ENCODE measurements at places on chromosomes 16 and 17.

DNA sequence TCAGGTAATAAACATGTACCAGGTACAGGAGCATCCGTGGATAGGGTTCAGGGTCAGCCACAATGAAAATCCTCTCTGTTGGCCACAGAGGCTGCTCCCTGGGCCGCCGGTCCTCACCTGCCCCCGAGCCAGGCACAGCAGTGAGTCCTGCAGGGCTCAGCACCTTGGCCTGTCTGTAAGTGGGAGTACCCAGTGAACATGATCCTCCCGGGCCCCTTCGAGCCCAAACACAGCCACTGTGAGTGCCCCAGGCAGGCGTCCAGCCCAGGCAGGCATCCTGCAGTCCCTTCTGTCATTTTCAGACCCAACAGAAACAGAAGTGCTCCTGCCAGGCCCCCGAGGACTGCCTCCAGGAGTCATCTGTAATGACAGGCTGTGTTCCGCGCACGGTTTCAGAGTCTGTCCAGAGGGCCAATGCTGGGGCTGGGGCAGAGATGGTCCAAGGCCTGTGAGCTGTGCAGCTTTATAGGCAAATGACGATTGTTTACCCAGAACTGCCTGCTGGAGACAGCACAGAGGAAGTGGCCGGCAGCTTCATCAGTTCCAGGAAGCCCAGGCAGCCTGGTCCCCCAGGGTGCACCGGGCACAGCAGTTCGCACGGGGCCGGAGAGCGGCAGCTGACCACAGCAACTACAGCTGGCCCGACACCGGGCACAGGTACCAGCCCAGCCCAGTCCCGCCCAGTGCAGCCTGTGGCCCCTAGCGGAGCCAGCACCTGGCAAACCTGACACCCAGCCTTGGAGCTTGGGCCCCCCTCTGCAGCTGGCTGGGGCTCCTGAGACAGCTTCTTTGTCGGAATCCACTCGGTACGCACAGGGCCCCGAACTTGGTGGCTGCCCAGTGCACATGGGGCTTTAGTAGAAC, 13.2 kb downstream of the SLC7A5 start:
- peak; percentile 82 for DNase-seq

DNA sequence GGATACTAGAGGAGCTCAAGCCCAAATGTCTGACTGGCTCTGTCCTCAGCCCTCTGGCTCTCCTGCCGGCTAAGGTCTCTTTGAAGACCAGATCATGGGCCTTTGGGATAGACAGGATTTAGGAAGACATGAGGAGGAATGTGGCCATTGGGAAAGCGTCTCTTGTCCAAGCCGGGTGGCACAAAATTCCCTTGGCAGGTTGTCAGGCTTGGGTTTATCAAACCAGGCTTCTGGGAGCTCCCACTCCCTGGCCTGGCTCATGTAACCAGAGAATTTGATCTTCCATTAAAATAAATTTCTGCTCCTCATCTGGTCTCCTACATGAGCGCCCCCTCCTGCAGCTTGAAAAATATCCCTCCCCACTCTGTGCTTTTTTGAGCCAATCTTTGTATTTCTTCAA, 71.1 kb downstream of the IRX3 start:
- DNase-seq = no peak

GRCh38 chr17:82551779-82552457, 32.4 kb downstream of the FOXK2 start:
- DNase-seq = peak; percentile 84

GRCh38 chr17:44000141-44000860, 4.1 kb upstream of the NAGS start:
- DNase-seq = no peak

DNA sequence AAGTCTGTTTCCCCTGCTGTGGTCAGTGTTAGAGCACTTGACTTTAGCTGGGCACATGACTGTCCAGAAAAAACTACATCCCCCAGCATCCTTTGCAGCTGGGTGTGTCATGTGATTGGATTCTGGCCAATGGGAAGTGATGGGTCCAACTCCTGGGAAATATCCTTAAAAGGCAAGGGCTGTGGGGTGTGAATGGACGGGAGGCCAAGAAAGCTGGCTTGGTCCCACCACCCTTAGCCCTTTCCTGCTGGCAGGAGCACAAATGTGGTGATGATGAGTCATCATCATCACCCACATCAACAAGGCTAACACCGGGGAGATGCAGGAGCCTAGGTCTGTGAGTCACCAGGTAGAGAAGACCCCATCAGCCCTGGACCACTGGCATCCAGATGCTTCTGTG, 341.7 kb downstream of the C16orf95 start:
- no peak for DNase-seq

- DNase-seq = no peak
These were observed 26.9 kb downstream of the IRX5 start for GRCh38 chr16:54957403-54958166.

GRCh38 chr17:63647065-63647725, 25.0 kb downstream of the MAP3K3 start:
- no peak for DNase-seq

GRCh38 chr17:77437747-77438146, 297.0 kb downstream of the SEC14L1 start:
- no peak for DNase-seq

DNA sequence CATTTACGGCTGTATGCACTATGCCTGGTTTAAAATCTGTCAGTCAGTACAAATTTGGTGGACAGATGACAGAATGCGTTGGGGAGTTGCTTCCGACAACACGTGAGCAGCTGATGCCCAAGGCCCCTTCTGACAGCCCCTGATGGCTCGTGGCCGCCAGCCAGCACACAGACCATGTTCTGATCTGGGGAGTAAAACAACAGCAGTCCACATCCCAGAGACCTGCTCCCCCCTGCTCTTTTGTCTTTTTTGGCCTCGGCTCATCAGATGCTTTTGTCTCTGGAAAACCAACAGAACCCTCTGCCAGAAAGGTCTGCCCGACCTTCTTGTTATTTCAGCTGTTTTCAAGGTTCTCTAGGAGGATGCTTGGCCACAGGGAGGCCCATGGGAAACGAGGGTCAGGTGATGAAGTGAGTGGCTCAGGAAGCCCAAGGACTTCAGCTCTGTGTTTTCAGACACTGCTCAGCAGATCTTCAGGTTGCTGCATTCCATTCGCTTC, 10.8 kb downstream of the ARSG start:
- no peak for DNase-seq

- no peak for DNase-seq
These were observed 431.9 kb downstream of the SHISA9 start for GRCh38 chr16:13333336-13333735.

DNA sequence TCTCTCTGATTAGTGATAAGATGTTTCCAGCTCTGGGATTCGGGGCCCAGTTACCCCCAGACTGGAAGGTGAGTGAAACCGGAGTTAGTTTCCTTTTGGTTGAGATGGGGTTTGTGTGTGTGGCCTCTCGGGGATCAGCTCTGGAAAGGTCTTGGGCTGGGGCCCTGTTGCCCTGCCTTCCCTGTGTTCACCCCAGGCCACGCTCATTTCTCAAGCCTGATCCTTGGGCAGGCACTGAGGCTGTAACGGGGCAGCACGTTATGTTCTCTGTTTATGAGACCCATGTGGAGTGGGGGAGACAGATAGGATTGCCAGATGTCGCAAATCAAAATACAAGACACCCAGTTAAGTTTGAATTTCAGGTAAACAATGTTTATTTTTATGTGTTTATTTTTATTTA, 35.5 kb downstream of the CPNE2 start:
- no peak for DNase-seq

DNA sequence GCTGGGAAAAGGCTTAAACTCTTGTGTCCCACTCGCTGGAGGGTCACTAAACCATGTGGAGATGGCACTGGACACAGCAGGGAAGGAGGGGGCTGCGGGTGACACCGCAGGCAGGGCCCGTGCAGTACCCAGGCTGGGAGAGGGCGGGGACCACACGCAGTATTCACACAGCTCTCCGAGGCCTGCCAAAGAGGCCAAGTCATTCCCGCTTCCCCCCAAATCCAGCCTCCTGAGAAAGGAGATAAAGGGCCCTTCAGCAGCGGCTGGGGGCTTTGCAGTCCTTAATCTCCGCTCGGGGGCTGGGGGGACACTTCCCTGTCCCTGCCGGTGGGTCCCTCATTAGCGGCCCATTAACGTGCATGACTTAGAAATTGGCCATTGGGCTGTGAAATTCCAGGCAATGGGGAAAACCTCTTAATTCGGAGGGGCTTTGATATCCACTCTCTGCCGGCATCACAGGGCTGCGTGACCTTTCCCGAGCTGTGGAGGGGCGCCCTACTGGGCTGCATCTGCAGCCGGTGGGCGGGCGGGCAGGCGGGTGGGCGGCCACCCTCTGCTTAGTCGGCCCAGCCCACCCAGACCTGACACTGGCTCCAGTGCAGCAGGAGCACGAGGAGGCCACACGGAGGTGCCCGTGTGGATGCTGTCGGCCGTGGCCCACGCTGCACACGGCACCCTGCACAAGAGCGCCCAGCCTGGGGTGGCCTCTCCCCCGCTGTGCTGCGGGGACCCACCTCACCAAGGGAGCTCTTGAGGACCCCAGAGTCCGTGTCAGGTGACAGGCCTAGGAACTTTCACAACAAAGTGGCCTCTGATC, 2.6 kb upstream of the SLC38A8 start:
- no peak for DNase-seq

DNA sequence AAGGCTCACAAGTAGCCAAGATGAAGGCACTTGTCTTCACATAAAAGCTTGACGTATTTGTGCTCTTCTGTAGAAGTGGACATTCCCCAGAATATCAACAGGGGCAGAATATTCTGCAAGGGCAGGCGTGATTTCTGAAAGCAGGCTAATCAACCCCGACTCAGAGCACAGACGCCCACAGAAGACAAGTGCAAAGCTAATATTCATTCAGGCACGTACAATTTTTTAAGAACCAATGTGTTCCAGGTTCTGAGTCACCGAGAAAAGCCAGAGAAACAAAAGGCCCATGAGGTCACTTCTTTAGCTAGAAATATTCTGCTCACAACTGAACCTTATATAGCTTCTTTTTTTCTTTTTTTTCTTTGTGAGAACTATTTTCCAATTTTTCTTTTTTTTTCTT, 121.6 kb downstream of the DNAH9 start:
- no peak for DNase-seq

DNA sequence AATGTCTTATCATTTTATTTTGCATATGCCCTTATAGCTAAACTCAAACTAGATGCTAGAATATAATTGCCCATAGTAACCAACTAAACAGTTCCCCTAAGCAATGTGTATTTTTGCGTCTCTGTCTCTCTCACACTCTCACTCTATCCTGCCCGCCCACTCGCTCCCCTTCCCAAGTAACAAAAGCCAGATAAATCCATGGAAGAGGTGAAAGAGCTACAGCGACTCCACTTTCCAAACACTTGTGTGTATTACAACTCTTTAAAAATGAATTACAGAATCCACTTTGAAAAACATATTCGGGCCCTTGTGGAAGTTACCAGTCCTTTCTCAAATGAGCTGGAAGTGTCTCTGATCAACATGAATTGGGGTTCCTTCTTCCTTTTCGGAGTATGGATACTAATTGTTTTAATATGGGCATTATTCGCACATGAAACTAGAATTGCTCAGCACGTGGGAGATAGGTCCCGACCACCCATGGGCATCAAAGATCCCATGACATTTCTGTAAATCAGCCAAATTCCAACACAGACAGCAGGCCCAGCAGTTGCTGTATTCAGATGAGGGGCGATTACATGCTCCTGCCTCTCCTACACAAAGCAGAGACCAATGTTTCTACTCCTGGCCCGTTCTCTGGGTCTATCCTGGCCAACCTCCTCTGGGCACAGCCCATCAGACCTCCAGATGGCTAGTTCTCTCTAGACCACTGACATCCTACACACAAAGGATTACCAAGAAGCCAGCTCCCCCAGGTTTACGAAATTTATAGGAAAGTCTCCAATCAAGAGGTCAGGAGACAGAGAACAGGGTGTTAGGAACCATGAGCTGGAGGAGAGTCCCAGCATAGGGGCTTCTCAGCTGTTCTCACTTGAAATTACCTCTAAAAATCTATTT, 121.5 kb downstream of the ZFHX3 start:
- DNase-seq = no peak

DNA sequence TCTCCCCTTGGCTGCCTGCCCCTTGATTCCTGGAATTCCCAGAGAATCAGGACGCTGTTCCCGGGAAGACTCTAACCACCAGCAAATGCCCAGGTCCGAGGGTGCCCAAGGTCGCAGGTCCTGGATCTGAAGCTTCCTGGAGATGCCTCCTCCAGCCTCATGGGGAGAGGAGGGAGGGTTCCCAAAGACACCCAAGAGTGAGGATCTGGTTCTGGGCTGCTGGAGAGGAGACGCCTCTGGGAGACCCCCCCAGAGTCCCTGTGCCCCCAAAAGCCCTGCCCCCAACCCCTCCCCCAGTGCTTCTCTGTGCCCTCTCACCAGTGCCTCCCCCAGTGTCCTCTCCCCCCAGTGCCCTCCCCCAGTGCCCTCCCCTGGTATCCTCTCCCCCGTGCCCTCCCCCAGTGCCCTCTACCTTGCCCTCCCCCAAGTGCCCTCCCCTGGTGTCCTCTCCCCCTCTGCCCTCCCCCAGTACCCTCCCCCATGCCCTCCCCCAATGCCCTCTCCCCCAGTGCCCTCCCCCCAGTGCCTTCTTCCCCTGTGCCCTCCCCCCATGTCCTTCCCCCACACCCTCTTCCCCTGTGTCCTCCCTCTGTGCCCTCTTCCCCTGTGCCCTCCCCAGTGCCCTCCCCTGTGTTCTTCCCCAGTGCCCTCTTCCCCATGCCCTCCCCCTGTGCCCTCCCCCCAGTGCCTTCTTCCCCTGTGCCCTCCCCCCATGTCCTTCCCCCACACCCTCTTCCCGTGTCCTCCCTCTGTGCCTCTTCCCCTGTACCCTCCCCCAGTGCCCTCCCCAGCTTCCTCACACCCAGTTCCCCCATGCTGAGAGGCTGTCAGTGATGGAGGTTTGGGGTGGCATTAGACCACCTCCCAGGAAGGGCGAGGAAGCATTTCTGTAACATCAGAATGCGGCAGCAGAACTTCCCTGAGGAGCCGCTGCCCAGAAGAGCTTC, 6.3 kb upstream of the SECTM1 start:
- peak; percentile 45 for DNase-seq

DNA sequence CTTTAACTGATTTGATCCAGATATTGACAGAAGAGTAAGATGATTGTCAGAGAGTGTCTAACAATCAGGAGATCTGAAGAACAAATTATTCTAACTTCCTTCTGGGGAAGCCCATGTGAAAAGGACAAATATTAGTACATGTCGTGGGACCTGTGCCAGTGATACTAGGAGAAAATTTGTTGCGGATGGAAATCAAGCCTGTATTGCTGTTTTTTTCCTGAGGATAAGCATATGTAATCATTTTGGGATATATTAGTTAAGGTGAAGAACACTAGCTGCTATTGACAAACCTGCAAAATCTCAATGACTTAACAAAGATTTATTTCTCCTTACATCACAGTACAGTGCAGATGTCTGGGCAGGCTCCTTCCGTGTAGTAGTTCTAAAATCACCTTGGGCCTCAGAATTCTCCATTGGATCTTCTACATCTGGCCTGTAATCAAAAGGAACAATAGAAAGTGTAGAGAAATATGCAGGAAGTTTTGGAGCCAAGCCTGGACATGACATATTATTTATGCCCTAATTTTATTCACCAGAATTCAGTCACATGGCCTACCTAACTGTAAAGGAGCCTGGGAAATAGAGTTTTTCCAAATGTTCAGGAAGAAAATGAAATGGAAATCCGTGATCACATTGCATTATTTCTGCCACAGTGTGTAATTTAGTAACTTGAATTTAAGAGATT, 58.3 kb downstream of the CYB561 start:
- no peak for DNase-seq
